ENCODE measurements at places on chromosomes 4 and X. TPM values are rescaled to one million over a fixed set of nuclear protein-coding genes. Genes with fewer than 3 reads are reported as not detected.

Gene FDCSP
- not detected for total RNA-seq

DNA sequence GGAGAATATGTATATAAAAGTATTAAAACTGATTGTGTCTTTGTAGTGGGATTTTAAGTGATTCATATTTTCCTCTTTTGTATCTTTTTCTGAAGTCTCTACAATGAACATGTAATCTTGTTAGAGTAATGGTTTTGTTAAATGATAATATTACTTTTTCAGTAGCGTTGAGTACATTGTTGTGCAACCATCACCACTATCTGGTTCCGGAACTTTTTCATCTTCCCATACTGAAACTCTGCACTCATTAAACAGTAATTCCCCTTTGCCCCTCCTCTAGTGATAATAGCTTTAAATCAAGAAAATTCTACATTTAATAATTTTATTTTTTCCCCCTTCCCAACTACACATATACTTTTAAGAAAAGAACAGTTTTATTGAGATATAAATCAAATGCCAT, 23.3 kb downstream of the SHROOM3 start:
- H3K4me3 ChIP-seq: no peak overlapping the region
- no peaks in the 10 kb centered on the region for H3K4me1 ChIP-seq
- H3K27me3 ChIP-seq: no peaks in the 10 kb centered on the region
- no peak for DNase-seq
- no peak overlapping the region for H3K27ac ChIP-seq

- DNase-seq: no peak
- no peak overlapping the region for H3K27ac ChIP-seq
- H3K4me1 ChIP-seq: no peaks in the 10 kb centered on the region
- no peak overlapping the region for H3K4me3 ChIP-seq
- no peaks in the 10 kb centered on the region for H3K36me3 ChIP-seq
- no peaks in the 10 kb centered on the region for H3K27me3 ChIP-seq
Observed at GRCh38 chrX:86348669-86349068, 200.4 kb downstream of the DACH2 start.

Gene DSPP
- not detected for total RNA-seq

Gene KLHL34
- 2.8 TPM for total RNA-seq

DNA sequence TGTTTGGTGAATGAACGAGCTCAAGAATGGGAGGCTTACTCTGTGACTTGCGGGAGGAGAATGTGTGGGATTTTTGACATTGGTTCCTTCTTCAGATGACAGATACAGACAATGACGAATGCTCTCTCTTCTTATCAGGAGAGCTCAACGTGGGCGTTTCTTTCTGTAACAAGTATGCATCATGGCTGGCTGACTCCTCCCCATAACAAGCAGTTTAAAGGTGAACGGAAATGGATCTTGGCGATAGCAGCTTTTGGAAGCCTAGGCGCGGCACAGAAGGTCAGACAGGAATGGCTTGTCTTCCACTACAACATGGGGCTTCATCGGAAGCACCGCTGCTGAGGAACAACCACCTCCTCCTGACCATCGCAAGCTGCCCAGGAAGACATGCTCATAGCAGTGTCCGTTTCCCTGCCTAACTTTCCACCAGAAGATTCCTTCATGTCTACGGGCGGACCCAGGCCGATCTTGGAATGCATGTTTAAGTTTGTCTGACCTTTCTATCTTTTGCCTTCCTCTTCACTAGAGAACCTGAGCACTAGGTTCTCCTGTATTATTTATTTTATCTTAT, 18.3 kb upstream of the ACSL1 start:
- H3K4me3 ChIP-seq: no peak overlapping the region
- H3K4me1 ChIP-seq: no peaks in the 10 kb centered on the region
- DNase-seq: no peak
- H3K36me3 ChIP-seq: no peaks in the 10 kb centered on the region

DNA sequence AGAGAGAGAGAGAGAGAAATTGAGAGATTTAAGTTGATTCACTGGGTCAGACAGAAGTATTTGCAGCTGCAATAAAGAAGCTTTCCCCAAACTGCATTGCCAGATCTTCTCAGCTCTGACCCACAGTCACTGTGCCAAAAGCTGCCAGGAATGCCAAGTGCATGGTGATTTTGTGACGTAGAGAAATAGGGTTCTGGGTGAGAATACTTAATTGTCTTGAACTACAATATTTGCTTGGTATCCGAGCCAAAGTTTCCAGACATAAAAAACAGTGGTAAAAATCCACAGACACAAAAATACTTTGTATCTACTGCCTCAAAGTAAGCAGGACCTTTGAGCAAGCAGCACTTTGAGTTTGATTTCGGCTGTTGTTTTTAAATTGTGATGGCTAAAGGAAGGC, 331.1 kb downstream of the GRID2 start:
- no peak overlapping the region for H3K4me3 ChIP-seq
- no peaks in the 10 kb centered on the region for H3K27me3 ChIP-seq
- H3K36me3 ChIP-seq: no peaks in the 10 kb centered on the region
- no peaks in the 10 kb centered on the region for H3K4me1 ChIP-seq
- DNase-seq: no peak

DNA sequence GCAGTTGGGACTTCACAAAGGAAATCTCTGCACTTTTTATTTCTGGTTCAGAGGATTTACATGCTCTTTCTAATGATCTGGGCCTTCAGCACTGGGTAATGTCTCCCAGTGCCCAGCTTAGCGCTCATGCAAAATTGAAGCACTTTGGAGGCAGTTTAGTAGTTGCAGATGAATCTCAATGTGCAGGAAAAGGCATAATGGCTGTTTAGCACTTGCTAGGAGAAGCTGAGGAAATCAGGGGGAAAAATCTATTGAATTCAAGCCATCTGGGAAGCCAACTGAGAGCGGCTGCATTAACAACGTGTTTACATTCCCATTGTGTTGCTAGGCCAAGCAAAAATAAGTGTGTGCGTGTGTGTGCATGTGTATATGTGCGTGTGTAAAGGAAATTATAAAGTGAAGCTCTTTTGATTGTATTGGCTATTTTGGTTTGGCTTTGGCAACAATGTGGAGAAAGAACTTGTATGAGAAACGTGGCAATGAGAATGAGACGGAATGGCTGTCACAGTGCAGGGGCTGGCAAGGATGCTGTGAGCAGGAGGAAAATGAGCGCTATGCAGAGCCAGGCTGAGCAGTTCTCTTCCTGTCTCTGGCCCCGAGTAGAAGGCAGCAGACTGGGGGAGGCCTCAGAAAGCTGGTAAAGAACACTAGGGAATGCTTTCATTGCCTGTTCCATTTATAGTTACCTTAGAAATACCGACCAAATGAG, 231.5 kb downstream of the UNC5C start:
- H3K27ac ChIP-seq: no peak overlapping the region
- H3K36me3 ChIP-seq: no peaks in the 10 kb centered on the region
- DNase-seq: no peak
- no peaks in the 10 kb centered on the region for H3K4me1 ChIP-seq
- no peaks in the 10 kb centered on the region for H3K27me3 ChIP-seq

DNA sequence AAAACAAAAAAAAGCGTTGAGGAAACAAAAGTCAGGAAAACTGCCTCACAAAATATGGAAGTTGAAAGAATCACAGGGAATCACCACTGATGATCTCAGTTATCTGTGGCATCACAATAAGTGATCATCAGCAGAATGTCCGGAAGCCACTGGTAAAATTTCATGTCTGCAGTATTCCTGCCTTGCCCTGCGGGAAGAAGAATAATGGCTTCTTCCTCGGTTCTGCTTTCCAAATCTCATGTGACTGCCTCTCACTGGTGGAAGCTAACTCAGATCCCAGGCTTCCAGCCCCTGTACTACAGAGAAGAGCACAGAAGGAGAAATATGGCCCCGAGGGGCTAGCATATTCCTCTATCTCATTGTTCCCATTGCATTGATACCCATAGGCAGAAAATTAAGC, 12.7 kb upstream of the ZNF330 start:
- H3K36me3 ChIP-seq: no peaks in the 10 kb centered on the region
- H3K4me1 ChIP-seq: no peaks in the 10 kb centered on the region
- H3K27ac ChIP-seq: no peak overlapping the region
- no peaks in the 10 kb centered on the region for H3K27me3 ChIP-seq

GRCh38 chr4:24912252-24913118, at the start of gene CCDC149:
CCDC149 (minus strand) TSS chr4:24913042; CDS start chr4:24912864, 178 bp downstream.
- H3K27ac ChIP-seq: peak within 1 kb of the TSS; percentile 86
- no peaks in the 10 kb centered on the region for H3K27me3 ChIP-seq
- peaks cover 4% of the 10 kb centered on the region for H3K4me1 ChIP-seq
- H3K4me3 ChIP-seq: peak within 1 kb of the TSS; percentile 60

Gene TEC
- total RNA-seq: 1.3 TPM

GRCh38 chr4:96390404-96390803, 550.5 kb downstream of the PDHA2 start:
- no peaks in the 10 kb centered on the region for H3K4me1 ChIP-seq
- DNase-seq: no peak
- H3K36me3 ChIP-seq: no peaks in the 10 kb centered on the region
- H3K27ac ChIP-seq: no peak overlapping the region
- no peaks in the 10 kb centered on the region for H3K27me3 ChIP-seq

Gene LGI2
- total RNA-seq: 0.13 TPM

GRCh38 chr4:20254511-20255250, 3.0 kb downstream of the SLIT2 start:
- no peak overlapping the region for H3K27ac ChIP-seq
- no peaks in the 10 kb centered on the region for H3K4me1 ChIP-seq
- peak overlapping the region; percentile 68 for H3K4me3 ChIP-seq

- no peaks in the 10 kb centered on the region for H3K27me3 ChIP-seq
- H3K27ac ChIP-seq: peak within 1 kb of the TSS; percentile 98
- DNase-seq: peak; percentile 93
- peak within 1 kb of the TSS; percentile 54 for H3K4me3 ChIP-seq
Observed at GRCh38 chrX:154409222-154409871, at the start of gene DNASE1L1. DNASE1L1 (minus strand) TSS chrX:154409254; CDS start chrX:154405568, 3,686 bp downstream.

Gene ASMT
- total RNA-seq: not detected

- no peak overlapping the region for H3K4me3 ChIP-seq
- H3K27me3 ChIP-seq: no peaks in the 10 kb centered on the region
- H3K36me3 ChIP-seq: no peaks in the 10 kb centered on the region
- H3K27ac ChIP-seq: no peak overlapping the region
- no peaks in the 10 kb centered on the region for H3K4me1 ChIP-seq
Observed at GRCh38 chr4:98540803-98541202, 117.6 kb downstream of the TSPAN5 start.

Gene VEGFC
- total RNA-seq: 1.1 TPM

Gene WDR19
- total RNA-seq: 6.1 TPM

Gene RHOH
- total RNA-seq: not detected

GRCh38 chrX:44433556-44433955, 90.1 kb upstream of the EFHC2 start:
- H3K36me3 ChIP-seq: no peaks in the 10 kb centered on the region
- H3K27me3 ChIP-seq: peaks cover 3% of the 10 kb centered on the region
- H3K4me1 ChIP-seq: no peaks in the 10 kb centered on the region

DNA sequence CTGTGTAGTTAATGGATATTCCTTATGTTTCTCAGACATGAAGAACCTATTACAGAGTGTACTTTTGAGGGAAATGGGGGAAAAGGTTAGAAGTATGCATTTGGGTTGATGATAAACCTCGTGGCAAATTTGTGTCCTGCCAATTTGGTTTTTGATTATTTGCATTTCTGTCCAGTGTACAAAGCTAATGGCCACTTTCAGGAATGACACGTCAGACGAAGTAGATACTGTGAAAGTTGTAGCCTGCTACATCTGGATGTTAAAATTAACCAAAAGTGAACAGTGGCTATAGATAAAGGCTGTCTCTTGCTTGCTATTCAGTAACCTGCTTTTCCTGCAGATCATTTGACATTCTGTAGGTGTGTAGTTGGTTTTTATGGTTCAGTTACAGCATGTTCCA, 1.0 kb downstream of the PRDX4 start:
- H3K27ac ChIP-seq: peak overlapping the region; percentile 87
- no peak for DNase-seq
- no peaks in the 10 kb centered on the region for H3K27me3 ChIP-seq
- no peaks in the 10 kb centered on the region for H3K36me3 ChIP-seq
- H3K4me1 ChIP-seq: peaks cover 9% of the 10 kb centered on the region
- peak overlapping the region; percentile 72 for H3K4me3 ChIP-seq

- no peaks in the 10 kb centered on the region for H3K36me3 ChIP-seq
- DNase-seq: no peak
- no peak overlapping the region for H3K27ac ChIP-seq
- H3K4me3 ChIP-seq: no peak overlapping the region
- H3K27me3 ChIP-seq: no peaks in the 10 kb centered on the region
Observed at GRCh38 chr4:61841714-61842113, 641.6 kb downstream of the ADGRL3 start.

DNA sequence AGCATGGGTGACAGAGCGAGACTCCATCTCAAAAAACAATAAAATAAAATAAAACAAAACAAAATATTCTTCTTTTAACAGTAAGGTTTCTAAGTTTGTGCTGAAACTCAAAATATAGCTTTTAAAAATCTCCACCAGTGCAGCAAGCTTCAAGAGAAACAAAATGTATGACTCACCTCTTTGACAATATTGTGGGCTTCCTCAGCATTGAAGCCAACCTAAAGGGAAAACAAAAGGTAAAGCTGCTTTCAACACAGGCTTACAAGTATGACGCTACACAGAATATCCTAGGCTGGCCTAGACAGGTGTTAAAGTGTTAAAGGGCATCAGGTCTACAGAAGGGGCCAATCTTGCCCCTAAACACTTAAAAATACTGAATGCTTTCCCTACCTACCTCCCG, 1.2 kb downstream of the DYNLT3 start:
- peak overlapping the region; percentile 86 for H3K27ac ChIP-seq
- H3K36me3 ChIP-seq: no peaks in the 10 kb centered on the region
- H3K4me1 ChIP-seq: no peaks in the 10 kb centered on the region
- H3K27me3 ChIP-seq: no peaks in the 10 kb centered on the region

Gene KLB
- total RNA-seq: 0.13 TPM

Gene S100G
- total RNA-seq: not detected

Gene GPR34
- total RNA-seq: 3.7 TPM

Gene GRIA2
- total RNA-seq: not detected

Gene CFI
- 3.4 TPM for total RNA-seq

Gene RBM47
- total RNA-seq: 3.3 TPM

Gene ATP2B3
- total RNA-seq: not detected

Gene ERCC6L
- not detected for total RNA-seq

Gene HPRT1
- 3.0 TPM for total RNA-seq

DNA sequence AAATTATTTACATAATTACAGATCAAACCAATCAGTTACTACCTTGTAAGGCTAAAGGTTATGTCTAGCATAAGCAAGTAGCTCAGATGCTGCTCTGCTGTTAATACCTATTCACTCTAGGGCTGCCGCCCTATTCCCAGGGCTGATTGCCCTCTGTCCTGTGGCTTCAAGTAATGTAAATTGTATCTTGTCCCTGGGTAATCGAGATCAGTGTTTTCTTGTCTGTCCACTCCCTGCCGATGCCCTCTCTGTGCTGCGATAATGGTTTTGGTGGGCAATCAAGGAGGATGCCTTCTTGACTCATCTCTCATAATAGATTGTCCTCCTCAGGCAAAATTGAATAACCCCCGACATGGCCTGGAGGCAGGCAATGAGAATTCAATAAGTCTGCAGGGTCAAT, 641.0 kb upstream of the PITX2 start:
- H3K4me3 ChIP-seq: no peak overlapping the region
- H3K4me1 ChIP-seq: peaks cover 9% of the 10 kb centered on the region
- H3K27ac ChIP-seq: no peak overlapping the region
- no peaks in the 10 kb centered on the region for H3K36me3 ChIP-seq
- DNase-seq: no peak

GRCh38 chr4:4247696-4248028, 361 bp downstream of the TMEM128 start:
- no peak for DNase-seq
- peak overlapping the region; percentile 88 for H3K27ac ChIP-seq
- H3K27me3 ChIP-seq: no peaks in the 10 kb centered on the region
- peaks cover 27% of the 10 kb centered on the region for H3K36me3 ChIP-seq
- peaks cover 26% of the 10 kb centered on the region for H3K4me1 ChIP-seq
- peak overlapping the region; percentile 80 for H3K4me3 ChIP-seq

Gene SUPT20HL1
- total RNA-seq: not detected

Gene GPM6B
- total RNA-seq: 3.6 TPM
